AG04450 (cell line): ENCODE measurements at places on chromosomes 3 and 15. TPM values are rescaled to one million over a fixed set of nuclear protein-coding genes. Genes with fewer than 3 reads are reported as not detected.

DNA sequence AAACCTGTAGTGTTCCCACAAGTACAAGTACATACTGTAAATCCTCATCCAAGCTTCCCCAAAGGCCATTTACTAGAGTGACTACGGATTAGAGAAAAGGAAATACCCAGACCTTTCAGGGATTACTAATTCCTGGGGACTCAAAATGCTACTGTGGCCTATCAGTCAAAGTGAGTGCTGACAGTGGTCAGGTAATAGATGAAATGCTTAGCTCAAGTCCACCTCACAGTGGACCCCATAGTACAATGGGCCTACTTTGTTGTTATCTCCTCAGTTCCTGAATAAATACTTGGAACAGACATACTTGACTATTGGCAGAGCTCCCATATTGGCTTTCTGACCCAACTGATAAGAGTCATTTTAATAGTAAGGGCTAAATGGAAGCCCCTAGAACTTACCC lies 61.6 kb downstream of the MAP4 start:
- DNase-seq = no peak

- DNase-seq = no peak
These were observed 630.9 kb downstream of the PYDC2 start for GRCh38 chr3:192091831-192092230.

The MFN1 gene
- 39.2 and 63.0 TPM in 2 replicates for polyA plus RNA-seq

DNA sequence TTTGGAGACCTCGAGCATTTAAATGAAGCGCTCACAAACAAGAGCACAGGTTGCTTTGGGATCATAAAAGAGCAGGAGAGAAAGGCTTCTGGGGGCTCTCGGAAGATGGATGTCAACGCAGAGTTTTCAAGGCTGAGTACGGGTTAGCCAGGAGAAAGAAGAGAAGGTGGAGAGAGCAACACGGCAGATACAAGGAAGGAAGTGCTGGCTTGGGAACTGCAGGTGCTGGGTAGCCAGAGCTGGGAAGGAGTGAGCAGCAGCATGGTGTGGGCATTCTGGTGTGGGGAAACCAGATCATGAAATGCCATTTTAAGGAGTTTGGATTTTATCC lies 580 bp upstream of the RUBCN start:
- DNase-seq = no peak

DNA sequence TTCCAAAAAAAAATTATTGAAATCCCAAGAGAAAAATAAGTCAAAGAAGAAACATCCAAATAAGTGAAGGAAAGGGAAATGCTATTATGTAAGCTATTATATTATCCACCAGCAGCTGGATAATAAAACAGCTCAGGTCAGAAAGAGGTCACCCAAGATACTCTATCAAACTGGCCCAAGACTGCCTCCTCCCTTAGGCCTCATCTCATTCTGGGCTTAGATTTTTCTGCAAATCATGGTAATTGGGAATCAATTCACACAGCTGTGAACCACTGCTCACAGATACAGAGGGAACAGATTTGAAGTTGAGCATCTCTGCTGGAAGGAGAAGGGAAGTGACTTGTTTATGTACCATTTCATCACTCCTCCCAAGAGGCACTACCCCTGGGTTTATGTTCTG lies 294.6 kb upstream of the DPPA4 start:
- no peak for DNase-seq

- DNase-seq = no peak
These were observed 32.4 kb upstream of the MRPL3 start for GRCh38 chr3:131535131-131535530.

DNA sequence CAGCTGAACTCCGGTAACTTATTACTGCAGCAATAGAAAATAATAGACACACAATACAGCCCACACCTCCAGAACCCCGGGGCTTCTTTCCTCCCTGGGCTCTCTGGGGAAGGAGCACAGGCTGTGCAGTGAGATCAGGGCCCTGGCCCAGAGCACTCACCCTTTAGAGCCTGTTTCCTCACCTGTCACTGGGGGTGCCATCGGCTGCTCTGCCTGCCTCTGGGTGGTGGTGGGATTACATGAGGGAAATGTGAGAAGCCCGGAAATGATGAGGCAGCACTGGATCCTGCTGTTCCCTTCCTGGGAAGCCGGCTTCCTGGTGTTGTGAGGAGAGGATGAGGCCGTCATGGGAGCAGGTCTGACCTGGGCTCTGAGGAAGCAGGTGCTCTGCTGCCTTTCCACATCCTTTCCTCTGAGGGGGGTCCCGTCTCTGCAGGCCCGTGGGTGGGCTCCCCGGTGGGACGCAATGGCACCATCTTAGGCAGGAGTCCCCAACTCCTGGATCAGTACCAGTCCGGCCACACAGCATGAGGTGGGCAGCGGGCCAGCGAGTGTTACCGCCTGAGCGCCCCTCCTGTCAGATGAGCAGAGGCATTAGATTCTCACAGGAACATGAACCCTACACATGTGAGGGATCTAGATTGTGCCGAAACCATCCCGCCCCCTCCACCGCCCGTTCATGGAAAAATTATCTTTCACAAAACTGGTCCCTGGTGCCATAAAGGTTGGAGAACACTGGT lies 220.9 kb upstream of the CTDSPL start:
- DNase-seq = no peak

The MB21D2 gene
- polyA plus RNA-seq = 14.1 and 14.6 TPM in 2 replicates

The TCF12 gene
- polyA plus RNA-seq = 410 and 447 TPM in 2 replicates

The GPD1L gene
- 4.8 and 6.0 TPM in 2 replicates for polyA plus RNA-seq

GRCh38 chr15:67863442-67863987 lies 23.7 kb upstream of the RNU6-1 start:
- peak; percentile 42 for DNase-seq

The KLHDC8B gene
- polyA plus RNA-seq = 20.7 and 21.2 TPM in 2 replicates

DNA sequence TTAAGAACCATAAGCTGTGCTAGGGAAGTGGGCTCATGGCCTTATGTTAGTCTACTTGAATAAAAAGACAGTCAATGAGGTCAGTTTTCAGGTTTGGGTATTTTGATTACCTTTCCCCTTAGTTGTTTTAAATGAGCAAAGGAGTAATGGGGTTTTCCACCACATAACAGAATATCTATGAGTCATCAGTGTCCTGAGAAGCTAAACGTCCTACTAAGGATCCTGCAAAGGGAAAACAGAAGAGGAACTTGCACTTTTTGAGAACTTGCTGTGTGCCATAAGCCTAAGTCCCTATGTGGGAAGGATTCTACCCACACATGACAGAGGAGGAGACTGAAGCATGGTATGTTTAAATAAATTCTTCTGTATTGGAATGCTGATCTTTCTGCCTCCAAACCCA lies 292.8 kb upstream of the TMC3 start:
- DNase-seq = no peak

- DNase-seq = no peak
These were observed 6.0 kb upstream of the ACAD9 start for GRCh38 chr3:128873244-128874022.

GRCh38 chr15:79136434-79137046 lies 46.0 kb upstream of the RASGRF1 start:
- DNase-seq = no peak

DNA sequence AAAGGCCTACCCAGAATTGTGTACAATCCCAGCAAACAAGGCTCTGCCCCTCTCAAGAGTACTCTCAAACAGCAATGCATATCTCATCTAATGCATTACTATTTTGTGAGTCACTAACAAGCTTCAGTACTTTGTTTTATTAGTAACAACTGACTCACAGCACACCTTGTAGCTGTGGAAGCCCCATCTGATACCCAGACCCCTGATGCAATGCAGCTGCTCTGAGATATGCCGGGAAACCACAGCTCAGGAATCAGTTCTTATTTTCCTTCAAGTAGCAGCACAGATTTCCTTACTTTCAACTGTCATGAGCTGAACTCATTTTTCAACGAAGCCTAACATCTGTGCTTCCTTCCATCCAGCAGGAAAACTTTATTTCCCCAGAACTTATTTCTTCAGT lies 37.8 kb downstream of the CCNL1 start:
- DNase-seq = peak; percentile 96

GRCh38 chr15:77499087-77499760 lies 78.5 kb downstream of the HMG20A start:
- DNase-seq = no peak

The CNTN3 gene
- polyA plus RNA-seq = 4.4 and 4.9 TPM in 2 replicates

The CTXN2 gene
- not detected in 2 replicates for polyA plus RNA-seq

GRCh38 chr3:80734483-80734882 lies 966.7 kb upstream of the ROBO1 start:
- DNase-seq = no peak

GRCh38 chr15:34155859-34156258 lies 54.0 kb downstream of the PGBD4 start:
- no peak for DNase-seq

The CLDN16 gene
- polyA plus RNA-seq = 0.04 and 0.25 TPM in 2 replicates

The ARHGEF3 gene
- 4.9 and 5.6 TPM in 2 replicates for polyA plus RNA-seq

DNA sequence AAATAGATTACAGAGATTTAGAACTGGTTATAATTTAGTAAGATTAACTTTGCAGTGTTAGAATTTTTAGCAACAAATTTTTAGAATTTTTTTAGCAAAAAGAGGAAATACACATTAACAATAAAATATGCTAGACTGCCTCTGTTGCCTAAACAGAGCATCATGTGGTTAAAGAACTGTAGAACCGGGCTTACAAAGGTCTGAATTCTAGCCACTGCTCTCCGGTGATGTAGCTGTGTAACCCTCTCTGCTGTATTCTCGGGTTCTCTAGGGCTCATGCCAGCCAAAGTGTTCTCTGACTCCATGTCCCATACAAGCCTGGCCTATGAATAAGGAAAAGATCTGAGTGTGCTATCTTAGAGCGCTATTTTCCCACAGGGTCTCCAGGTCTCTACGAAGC lies 2.9 kb upstream of the P2RY12 start:
- no peak for DNase-seq

GRCh38 chr3:146313746-146314111 lies 62.8 kb upstream of the PLSCR4 start:
- peak; percentile 52 for DNase-seq

DNA sequence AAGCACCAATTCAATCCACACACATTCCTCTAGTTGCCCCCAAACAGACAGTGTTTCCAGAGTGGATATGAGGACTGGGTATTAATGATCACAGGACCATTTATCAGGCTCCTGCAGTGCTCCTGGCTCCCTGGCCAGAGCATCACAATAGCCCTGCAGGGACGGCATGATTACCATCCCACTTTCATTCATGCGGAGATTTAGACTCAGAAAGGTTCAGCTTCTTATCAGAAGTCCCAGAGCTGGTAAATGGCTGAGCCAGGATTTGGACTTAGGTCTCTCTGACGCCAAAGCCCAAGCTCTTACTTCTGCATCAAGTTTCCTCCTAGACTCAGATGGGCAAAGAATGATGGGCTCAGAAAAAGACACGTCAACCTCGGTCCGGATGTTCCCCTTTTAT lies 2.9 kb upstream of the EPHB3 start:
- no peak for DNase-seq

GRCh38 chr15:46207341-46207740 lies 572.5 kb downstream of the SQOR start:
- DNase-seq = no peak

The PLXND1 gene
- polyA plus RNA-seq = 37.1 and 47.7 TPM in 2 replicates

The CYP1A2 gene
- not detected in 2 replicates for polyA plus RNA-seq

GRCh38 chr15:96011136-96011535 lies 319.4 kb upstream of the NR2F2 start:
- no peak for DNase-seq

GRCh38 chr15:61528581-61528910 lies 299.4 kb upstream of the RORA start:
- DNase-seq = no peak

- DNase-seq = no peak
These were observed 49.0 kb upstream of the FURIN start for GRCh38 chr15:90819390-90819789.

GRCh38 chr3:105564546-105565288 lies 198.0 kb downstream of the ALCAM start:
- DNase-seq = no peak

GRCh38 chr3:152236716-152237115 lies 32.0 kb upstream of the MBNL1 start:
- DNase-seq = no peak

GRCh38 chr3:160196511-160197104 lies 28.6 kb upstream of the C3orf80 start:
- no peak for DNase-seq

The FGD5 gene
- polyA plus RNA-seq = not detected in 2 replicates

DNA sequence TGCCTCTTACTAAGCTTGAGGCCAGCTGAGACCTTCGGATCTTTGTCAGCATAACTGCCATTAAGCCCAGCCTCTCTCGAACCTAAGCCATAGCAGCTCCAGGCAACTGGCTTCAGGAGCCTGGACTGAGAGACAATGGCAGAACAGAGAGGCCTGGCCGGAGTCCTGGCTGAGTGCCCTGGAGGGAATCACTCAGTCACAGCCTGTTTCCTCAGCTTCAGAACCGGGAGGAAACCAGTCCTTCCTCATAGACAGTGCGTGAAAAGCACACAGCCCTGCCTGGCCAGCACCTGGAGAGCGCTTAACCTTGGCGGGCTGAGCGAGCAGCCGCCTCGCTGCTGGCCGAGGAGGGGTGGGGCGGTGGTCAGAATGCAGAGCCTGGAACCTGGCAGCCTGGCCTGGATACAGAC lies 21.6 kb downstream of the RNU5B-1 start:
- no peak for DNase-seq

The GOLGA8J gene
- not detected in 2 replicates for polyA plus RNA-seq

The SLC2A2 gene
- polyA plus RNA-seq = not detected in 2 replicates

The TMEM43 gene
- polyA plus RNA-seq = 111 and 117 TPM in 2 replicates

The DGKG gene
- 4.8 and 5.1 TPM in 2 replicates for polyA plus RNA-seq
